ENCODE measurements at places on chromosomes 12 and 14. TPM values are rescaled to one million over a fixed set of nuclear protein-coding genes. Genes with fewer than 3 reads are reported as not detected.

DNA sequence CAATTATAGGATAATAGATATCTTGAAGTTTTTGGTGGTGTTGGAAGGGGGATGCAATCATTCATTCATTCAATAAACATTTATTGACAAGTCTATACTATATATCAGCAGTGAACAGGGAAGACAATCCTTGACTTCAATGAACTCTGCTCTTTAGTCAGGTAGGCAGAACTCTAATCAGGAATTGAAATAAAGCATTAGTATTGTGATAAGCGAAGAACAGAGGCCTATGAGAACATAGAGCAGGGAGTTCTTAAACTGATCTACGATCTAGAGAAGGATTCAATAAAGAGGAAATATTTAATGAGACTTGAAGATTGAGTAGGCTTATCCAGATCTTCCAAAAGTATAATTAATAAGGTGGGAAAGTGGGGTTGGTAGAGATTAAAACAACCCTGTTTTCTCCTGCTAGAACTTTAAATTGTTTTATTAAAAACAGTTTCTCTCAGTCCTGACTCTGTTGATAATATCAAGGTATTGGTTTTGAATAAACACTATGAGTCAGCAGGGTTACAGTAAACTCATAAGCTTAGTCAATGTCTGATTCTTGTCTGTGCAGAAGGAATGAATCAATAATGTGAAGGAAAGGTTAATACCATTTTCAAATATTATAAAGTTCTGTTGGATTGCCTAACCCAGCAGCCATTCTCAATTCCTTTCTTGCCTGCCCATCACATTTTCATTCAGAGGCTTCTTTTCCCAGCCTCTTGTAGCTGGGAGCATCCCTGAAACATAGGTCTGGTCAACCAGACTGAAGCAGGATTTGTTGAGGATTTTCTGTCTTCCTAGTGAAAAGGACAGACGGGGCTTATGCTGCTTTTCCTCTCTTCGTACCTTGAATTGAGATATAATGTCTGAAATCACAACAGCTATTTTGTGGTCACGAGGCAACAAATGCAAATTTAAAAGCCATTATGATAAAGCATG is 38.9 kb upstream of the KTN1 start:
- no peaks in the 10 kb centered on the region for H3K36me3 ChIP-seq
- H3K4me1 ChIP-seq = no peaks in the 10 kb centered on the region
- DNase-seq = no peak
- no peak overlapping the region for H3K4me3 ChIP-seq

GRCh38 chr12:91964501-91964900 is 181.1 kb downstream of the BTG1 start:
- DNase-seq = no peak
- no peaks in the 10 kb centered on the region for H3K27me3 ChIP-seq
- no peaks in the 10 kb centered on the region for H3K4me1 ChIP-seq

DNA sequence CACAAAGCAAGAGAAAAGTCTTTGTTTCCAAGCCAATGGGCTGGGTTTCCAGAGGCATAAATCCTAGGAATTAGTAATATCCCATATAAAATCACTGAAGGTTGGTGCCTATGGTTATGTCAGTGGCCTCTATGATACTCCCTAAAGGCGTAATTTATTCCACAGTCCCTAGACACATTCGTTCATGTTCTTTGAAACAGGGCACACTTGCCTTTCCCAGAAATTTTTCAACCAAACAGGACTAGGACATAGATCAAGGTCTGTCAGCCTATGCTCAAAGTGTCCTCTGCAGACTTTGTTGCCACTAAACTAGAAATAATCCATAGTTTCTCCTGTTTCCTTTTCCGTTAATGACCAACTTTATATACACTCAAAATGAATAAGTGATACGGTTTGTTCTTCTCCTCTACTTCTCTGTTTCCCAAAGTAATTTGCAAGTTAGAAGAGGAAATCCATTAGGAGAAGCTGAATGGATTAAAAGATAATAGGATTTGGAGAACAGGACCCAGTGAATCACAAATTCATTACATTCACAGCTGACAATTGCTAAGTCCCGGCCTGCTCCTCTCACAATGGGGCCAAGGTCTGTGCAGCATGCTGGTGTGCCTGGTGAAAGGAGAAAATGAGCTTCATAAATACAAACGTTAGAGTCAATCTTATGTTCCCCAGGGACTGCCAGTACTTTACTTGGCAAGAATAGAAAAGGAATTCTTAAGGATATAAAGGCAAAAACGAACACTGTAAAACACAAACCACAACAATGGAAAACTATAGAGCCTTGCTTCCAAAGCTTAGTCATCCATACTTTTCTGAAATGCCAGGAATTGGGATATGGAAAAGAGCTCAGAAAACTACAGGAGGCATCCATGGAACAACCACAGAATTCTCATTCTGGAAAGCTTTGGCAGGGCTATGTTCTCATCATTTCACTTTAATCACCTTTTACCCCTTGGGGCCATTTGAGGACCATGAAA is 966.2 kb downstream of the NRXN3 start:
- DNase-seq = no peak
- no peak overlapping the region for H3K4me3 ChIP-seq
- H3K27ac ChIP-seq = no peak overlapping the region
- H3K36me3 ChIP-seq = no peaks in the 10 kb centered on the region
- no peaks in the 10 kb centered on the region for H3K27me3 ChIP-seq
- H3K4me1 ChIP-seq = no peaks in the 10 kb centered on the region

DNA sequence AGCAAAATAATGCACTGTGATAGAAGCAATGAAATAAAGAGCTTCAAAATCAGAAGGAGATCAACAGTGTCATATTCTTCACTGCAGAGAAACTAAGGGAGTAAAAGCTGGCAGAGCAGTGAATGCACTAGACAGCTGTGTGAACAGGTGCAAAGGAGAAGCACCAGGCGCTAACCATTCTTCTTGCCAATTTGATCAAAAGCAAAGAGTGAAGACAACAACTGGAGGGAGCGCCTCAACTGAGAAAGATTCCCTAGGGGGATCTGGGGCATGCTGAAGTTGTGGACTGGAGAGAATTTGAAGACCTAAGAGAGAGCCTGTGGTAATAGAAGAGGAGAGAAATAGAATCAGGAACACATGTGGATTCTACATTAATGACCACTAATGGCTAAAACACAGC is 50.4 kb upstream of the OVCH1 start:
- H3K4me1 ChIP-seq = peaks cover 14% of the 10 kb centered on the region
- no peaks in the 10 kb centered on the region for H3K36me3 ChIP-seq
- DNase-seq = no peak
- H3K4me3 ChIP-seq = no peak overlapping the region
- H3K27me3 ChIP-seq = no peaks in the 10 kb centered on the region
- no peak overlapping the region for H3K27ac ChIP-seq

GRCh38 chr12:124301084-124301654 is 6.3 kb downstream of the RFLNA start:
- no peak overlapping the region for H3K4me3 ChIP-seq
- H3K27ac ChIP-seq = no peak overlapping the region
- no peaks in the 10 kb centered on the region for H3K36me3 ChIP-seq
- H3K27me3 ChIP-seq = peaks cover 28% of the 10 kb centered on the region
- peaks cover 5% of the 10 kb centered on the region for H3K4me1 ChIP-seq
- DNase-seq = no peak

DNA sequence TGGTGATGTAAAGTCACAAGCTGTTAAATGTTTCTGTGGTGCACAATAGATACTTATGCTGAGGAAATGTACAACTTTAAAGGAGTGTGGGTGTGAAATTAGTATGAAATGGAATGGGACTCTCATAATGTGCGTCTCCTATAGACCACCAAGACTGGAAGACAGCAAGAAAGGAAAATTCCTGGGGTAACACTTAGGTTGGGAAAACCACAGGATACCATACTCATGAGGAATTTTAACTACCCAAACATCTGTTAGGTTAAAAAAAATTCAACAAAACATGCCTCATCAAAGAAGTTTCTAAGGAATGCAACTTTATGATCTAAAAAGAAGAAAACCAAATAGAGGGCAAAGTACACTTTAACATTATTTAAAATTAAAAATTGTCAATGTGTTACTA is 113.7 kb upstream of the MYF6 start:
- no peaks in the 10 kb centered on the region for H3K36me3 ChIP-seq
- H3K27me3 ChIP-seq = no peaks in the 10 kb centered on the region
- DNase-seq = no peak
- H3K27ac ChIP-seq = no peak overlapping the region
- H3K4me1 ChIP-seq = no peaks in the 10 kb centered on the region
- H3K4me3 ChIP-seq = no peak overlapping the region

- no peaks in the 10 kb centered on the region for H3K36me3 ChIP-seq
- H3K4me1 ChIP-seq = peaks cover 83% of the 10 kb centered on the region
- no peak overlapping the region for H3K27ac ChIP-seq
- no peak overlapping the region for H3K4me3 ChIP-seq
- no peaks in the 10 kb centered on the region for H3K27me3 ChIP-seq
These were observed 52.1 kb downstream of the CCDC88C start for GRCh38 chr14:91365552-91365951.

The PTHLH gene
- 0.21 TPM for total RNA-seq

The TESPA1 gene
- 5.0 TPM for total RNA-seq

The MYF5 gene
- total RNA-seq = not detected

The MORN3 gene
- 2.1 TPM for total RNA-seq

The KRT74 gene
- total RNA-seq = not detected

All from lower lobe of right lung (tissue), 2 donors.